ENCODE measurements at places on chromosomes 5 and 9.

GRCh38 chr9:134928436-134929192 lies 10.9 kb upstream of the FCN1 start:
- DNase-seq: no peak

GRCh38 chr5:141617682-141618029 lies 1.1 kb downstream of the DIAPH1 start:
- DNase-seq: no peak

DNA sequence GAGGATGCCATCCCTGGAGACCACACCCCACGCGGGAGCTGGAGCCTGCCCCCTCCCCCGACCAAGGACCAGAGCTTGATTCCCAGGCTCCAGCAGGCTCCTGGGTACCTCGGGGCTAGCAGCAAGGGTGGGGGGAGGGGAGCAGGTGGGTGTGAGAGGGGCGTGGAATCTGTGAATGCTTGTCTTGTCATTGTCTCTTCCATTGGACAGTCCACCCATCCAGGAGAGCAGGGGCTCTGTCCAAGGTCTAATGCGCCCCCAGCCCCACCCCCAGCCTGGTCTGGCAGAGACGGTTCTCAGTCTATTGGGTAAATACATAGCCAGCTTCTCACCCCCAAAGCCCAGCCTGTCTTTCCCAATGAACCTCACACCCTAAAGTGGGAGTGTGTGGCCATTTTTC lies 22.8 kb downstream of the URM1 start:
- no peak for DNase-seq

- DNase-seq: no peak
Observed at GRCh38 chr5:12245429-12245828, 341.2 kb upstream of the CTNND2 start.

DNA sequence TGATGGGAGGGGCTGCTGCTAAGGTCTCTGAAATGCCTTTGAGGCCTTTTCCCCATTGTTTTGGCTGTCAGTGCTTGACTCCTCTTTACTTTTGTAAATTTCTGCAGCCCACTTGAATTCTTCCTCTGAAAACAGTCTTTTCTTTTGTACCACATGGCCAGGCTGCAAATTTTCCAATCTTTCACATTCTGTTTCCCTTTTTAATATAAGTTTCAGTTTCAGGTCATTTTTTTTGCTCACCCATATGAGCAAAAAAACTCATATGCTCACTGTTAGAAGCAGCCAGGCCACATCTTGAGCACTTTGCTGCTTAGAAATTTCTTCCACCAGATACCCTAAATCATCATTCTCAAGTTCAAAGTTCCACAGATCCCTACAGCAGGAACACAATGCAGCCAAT lies 234.6 kb upstream of the ADRA1B start:
- DNase-seq: no peak

DNA sequence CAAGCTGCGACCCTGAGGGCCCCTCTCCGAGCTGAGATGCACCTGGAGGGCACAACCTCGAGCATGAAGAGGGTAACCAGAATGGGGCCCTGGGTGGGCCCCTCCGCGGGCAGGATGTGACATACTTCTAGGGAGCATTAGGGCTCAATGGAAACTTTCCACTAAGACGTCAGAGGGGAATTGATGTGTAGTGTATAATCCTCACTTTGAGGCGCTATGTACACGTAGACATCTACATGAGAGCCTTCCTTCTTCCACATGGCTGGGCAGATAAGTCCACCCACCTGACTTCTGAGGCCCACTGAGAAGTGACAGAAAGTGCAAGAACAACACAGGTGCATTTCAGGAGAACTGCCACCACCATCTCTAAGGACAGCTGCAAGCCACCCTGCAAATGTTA lies 61.0 kb downstream of the DAP start:
- no peak for DNase-seq

All from nephron progenitor cell (in vitro differentiated cells).